ELF-1 (cell line): ENCODE measurements at places on chromosomes 4 and X.

DNA sequence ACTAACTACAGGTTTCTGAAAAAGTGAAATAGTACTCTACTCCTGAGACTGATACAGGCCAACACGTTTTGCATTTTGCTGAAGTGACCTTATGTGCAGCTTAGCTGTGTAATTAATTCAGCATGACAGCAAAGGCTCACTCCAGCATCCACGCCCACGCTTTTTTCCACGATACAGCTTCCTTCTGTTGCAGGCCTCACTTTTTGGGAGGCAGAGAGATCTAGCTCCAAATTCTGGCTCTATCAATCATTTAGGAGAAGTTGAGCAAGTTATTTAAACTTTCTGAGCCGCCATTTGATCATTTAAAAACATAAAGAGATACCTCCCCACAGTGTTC is 160.3 kb downstream of the AFAP1 start:
- DNase-seq = no peak

- no peak for DNase-seq
Measured at GRCh38 chr4:53716471-53717063, 125.3 kb upstream of the LNX1 start.

- no peak for DNase-seq
Measured at GRCh38 chrX:119025900-119026299, 46.9 kb upstream of the CT47C1 start.

GRCh38 chrX:48025561-48025960 is 18.8 kb downstream of the SPACA5 start:
- DNase-seq = peak; percentile 81

- no peak for DNase-seq
Measured at GRCh38 chrX:10177601-10178000, 20.8 kb downstream of the CLCN4 start.

DNA sequence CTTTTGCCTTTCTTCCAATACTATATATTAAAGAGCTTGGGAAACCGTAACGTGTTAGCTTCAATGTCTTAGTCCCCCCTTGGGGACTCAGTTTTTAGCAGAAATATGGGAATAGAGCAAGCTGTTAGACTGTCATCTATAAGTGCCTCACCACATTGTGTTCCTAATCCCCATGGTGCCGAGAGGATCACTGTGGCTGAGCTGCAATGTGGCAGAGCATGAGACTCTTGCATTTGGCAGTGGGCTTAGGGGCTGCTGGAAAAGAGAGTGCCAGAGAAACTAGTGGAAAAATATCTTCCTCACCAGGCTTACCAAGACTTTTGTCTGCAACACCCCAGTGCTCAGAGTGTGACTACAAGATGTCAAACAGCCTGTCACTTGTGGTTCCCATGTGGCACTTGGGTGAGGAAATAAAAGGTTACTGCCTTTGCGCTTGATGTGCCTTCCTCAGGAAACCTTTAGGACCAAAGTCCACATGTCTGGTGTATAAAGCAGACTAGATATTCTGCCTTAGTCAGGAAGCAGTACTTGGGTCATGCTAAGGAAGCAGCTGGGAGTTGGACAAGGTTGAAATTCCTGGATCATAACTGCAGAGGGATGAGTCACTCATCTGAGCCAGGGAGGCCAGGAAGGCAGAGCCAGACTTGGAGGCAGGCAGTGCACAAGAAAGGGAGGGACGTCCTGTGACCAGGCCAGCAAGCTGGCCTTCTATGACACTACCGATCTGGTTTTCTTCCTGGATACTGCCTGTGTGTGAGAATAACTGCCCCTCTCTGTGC is 9.7 kb upstream of the MAGEA4 start:
- DNase-seq = peak; percentile 9

- no peak for DNase-seq
Measured at GRCh38 chr4:1069394-1069793, 44.0 kb downstream of the RNF212 start.

DNA sequence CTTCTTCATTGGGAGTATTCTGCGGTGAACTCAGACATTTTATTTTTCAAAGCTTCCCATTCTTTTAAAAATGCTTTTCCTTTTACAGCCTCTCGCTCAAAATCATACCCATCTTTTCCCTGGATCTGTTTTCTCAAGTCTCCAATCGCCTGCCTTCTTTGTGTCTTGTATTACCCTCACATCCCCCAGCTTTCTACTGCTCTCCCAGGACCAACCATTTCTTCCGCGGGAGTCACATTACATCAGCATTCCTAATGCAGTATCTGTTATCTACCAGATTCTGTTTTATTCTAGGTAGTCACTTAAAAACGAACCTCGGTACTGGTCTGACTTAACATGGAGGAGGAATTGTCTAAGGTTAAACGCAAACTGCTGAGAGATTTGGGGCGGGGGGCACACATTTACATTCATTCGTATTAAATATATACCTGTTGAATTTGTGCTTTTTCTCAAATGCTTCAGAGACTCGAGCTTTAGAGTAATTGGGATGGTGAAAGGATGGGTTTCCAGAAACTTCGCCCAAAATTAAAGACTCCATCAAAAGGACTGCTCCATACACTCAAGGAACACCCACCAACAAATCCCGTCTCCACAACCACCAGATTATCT is 493 bp upstream of the UCHL1 start:
- DNase-seq = peak; percentile 29

- DNase-seq = no peak
Measured at GRCh38 chr4:123589301-123589700, 192.7 kb downstream of the SPRY1 start.

- DNase-seq = no peak
Measured at GRCh38 chr4:5827108-5828004, 65.5 kb downstream of the CRMP1 start.

DNA sequence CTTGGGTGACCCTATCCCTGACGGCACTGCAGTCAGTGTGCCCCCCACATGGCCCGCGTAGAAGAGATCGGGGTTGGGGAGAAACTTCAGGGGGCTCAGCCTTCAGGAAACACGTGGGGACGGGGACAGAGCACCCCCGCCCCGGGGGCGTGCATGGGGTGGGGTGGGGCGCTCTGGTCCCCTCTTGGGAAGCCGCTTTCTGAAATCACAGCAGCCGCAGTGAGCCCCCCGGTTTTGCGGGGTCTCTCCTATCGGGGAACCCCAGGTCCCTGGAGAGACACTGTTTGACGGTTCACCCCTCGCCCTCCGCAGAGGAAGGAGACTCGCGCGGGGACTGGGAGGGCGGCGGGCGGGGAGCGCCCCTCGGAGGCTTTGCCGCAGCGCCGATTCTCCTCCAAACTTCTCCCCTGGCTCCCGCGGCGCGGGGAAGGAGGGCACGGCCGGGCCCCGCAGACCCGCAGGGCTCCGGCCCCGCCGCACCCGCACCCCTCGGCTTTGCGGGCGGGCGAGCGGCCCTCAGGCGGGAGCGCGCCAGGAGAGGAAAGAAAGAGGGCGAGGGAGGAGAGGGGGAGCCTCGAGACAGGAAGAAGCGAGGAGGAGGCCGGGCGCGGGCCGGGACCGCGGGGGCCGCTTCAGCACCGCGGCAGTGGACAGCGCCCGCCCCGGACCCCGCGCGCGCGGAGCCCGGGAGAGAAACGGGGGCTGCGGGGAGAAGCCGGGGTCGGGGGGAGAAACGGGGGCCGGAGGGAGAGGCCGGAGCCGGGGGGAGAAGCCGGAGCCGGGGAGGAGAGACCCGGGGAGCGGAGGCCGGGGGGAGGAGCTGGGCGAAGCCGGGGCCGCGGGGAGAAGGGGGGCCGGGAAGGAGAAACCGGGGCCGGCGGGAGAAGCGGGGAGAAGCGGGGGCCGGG is 612 bp downstream of the CPLX1 start:
- DNase-seq = no peak

DNA sequence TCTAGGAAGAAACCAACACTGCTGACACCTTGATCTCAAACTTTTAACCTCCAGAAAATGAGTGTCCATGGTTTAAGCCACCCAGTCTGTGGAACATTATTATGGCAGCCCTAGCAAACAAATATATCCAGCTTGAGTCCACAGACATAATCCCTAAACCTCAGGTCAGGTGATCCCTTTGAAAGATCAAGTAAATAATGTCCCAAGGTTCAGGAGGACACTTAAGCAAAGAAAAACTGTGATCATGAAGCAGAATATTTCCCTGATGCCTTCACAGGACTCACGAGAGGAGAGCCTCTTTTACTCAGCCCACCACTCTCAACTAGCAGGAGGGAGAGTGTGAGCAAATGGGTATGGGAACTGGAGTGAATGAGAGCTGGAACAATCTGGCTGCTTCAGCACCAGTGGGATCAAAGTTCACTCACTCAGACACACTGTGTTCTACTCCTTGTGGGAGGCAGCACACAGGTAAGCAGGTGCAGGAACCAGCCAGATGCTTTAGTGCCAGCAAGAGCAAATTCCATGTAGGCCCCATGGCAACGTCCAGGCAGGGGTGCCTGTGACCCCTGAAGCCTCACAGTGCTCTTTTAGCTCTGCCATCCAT is 608.4 kb downstream of the RAB28 start:
- no peak for DNase-seq

GRCh38 chrX:134634691-134635090 is 23.6 kb downstream of the PLAC1 start:
- DNase-seq = no peak

- no peak for DNase-seq
Measured at GRCh38 chr4:16770710-16771285, 127.6 kb downstream of the LDB2 start.

GRCh38 chrX:71095555-71095980 is at the start of gene FOXO4:
TSS of gene FOXO4 (plus strand) at chrX:71095851. CDS start at chrX:71096529, 678 bp downstream.
- peak; percentile 93 for DNase-seq

DNA sequence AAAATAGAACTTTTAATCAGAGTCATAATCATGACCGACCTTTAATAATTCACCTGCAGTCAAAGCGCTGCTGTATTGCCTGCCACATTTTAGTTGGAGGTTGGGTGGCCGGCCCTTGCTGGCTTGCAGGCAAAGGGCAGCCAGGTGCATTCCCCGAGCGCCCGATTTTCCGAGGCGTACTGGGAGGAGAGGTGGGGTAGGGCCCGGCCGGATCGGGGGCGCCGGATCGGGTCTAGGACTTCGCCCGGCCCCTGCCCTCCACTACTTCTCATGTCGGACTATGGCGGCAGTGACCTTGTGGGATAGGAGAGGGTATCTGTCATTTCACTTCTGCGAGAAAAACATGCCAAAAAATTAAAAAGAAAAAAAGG is 2.5 kb upstream of the RS1 start:
- no peak for DNase-seq

DNA sequence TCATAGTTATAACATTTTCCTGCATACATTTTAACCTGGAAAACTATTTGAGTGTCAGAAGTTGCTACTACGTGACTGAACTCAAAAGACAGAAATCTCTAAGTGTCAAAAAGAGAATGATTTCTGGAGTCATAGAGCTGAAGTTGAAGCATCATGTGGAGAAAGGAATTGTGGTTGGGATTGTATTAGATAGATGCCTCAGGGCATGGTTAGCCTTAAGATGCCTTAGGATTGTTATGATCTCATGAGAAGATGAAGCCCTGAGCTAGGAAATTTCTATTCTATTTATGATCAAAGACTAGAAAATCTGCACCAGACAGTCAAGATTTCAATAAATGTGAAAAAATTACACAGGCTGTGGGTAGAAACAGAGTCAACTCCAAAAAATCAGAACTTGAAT is 20.2 kb downstream of the EPGN start:
- no peak for DNase-seq

DNA sequence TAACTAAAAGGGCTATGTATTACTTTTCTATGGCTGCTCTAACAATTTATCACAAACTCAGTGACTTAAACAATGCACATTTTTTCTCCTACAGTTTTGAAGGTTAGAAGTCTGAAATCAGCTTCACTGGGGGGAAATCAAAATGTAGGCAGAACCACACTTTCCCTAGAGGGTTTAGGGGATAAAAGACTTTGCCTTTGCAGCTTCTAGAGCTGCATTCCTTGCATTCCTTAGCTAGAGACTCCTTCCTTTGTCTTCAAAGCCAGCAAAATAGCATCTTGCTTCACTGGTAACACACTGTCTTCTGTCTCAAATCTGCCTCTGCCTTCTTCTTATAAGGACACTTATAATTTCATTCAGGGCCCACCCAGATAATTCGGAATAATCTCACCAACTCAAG is 152.4 kb upstream of the SPIN4 start:
- peak; percentile 86 for DNase-seq

- no peak for DNase-seq
Measured at GRCh38 chr4:24057915-24058559, 168.2 kb upstream of the PPARGC1A start.

DNA sequence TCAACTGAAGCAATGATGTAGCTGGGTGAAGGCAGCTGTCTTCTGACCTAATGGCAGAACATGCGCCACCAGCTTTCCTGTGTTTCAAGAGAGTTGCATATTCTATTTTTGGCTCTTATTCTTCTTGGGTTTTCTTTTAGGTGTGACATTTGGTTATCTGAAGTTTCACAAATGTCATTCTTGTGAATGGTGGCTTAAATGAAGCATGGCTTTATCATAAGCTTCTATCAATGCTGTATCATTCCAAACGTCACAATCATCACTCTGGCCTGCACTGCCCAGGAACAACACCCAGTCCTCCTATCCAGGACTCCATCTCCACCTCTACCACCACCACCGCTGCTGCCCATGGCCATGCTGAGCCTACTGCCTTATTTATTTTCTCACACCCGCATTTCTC is 69.7 kb upstream of the WWC2 start:
- no peak for DNase-seq

DNA sequence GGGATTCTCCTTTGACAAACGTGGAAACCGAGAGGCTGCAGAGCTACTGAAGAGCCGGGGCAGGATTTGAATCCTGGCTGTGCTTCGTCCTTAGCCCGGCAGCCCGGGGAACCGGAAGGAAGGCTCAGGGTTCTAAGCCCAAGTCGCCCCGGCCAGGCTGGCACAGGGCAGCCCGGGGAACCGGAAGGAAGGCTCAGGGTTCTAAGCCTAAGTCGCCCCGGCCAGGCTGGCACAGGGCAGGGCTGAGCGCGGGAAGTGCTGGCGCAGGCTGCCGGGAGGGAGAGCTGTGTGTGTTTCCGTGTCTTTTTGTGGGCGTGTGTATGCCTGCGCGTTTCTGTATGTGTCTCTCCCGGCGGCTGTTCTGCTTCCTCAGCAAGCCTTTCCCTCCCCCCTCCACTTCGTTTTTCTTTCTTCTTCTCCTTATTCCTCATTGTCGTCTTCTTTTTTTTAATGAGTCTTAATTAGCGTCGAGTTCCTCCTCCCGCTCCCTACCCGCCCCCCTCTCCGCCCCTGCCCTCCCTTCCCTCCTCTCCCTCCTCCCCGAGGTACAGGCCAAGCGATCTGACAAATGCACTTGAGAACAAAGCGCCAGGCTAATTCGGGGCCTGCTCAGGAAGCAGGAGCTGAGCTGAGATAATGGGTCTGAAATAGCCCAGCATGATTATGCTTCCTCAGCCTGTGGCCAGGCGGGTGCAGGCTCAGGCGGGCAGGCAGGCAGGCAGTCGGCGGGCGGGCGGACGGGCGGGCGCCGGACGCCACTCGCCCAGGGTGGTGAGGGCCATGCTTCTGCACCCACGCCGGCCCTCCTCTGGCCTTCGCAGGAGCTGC is 65.9 kb downstream of the EFNB1 start:
- peak; percentile 76 for DNase-seq

DNA sequence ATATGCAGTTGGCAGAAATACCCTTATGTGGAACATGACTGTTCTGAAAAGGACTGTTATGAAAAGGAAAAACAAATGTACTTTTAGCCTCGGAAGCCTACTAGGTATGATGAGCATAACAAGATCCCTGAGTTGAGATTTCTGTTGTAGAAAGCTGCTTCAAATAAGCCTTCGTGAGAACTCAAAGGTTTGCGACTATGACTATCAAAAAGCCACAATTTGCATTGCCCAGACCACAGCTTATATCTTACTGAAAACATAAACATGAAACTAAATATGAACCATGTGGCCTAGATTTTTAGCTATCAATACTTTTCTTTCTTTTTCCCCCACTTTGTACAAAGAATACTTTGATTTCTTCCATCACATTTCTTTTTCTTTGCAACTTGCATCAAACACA is 398.2 kb upstream of the LCORL start:
- no peak for DNase-seq

GRCh38 chr4:171448919-171449481 is 364.2 kb upstream of the GALNTL6 start:
- no peak for DNase-seq
